ENCODE measurements at places on chromosomes 6 and 20. TPM values are rescaled to one million over a fixed set of nuclear protein-coding genes. Genes with fewer than 3 reads are reported as not detected.

DNA sequence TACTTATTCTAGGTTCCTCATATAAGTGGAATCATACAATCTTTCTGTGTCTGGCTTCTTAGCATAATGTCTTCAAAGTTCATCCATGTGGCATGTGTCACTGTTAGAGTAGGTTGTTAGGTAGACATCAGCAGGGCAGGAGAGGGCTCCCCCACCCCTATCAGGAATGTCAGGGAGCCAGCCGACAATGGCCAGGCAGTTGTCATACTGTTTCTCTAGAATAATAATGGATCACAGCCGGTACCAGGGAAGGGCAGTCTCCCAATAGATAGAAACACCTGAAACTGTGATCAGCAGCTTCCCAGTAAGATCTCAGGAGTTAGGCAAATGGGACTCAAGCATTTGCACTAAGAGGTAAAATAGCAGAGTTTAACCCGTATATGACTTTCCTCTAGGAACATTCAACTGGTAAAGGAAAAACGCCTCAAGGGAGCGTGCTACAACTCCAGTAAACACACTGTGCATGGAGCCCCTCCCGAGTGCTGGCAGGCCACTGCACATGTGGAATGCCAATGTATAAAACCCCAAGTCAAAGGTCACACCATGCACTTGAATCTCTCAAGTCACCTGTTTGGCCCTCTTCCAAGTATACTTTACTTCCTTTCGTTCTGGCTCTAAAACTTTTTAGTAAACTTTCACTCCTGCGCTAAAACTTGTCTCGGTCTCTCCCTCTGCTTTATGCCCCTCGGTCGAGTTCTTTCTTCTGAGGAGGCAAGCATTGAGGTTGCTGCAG lies 29.8 kb upstream of the SIRT5 start:
- H3K27me3 ChIP-seq: no peaks in the 10 kb centered on the region
- DNase-seq: no peak
- H3K4me1 ChIP-seq: no peaks in the 10 kb centered on the region
- no peak overlapping the region for H3K27ac ChIP-seq
- no peaks in the 10 kb centered on the region for H3K36me3 ChIP-seq
- no peak overlapping the region for H3K4me3 ChIP-seq

DNA sequence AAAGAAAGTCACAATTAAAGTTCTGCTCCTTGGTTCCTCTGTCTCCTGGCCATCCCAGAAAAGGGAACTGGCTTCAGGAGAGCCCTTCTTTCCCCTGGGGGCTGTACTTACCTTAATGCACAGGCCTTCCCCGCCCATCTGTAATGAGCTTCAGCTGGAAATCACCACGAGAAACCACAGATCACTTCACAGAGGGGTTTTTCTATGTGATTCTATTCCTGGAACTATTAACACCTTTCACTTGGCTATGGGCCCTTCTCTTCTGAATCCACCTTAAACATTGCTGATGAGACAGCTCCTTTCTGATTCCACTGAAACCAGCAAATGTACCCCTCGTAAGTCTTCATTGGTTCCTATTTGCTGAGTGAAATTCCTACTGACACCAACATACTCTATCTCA lies 80.7 kb downstream of the FOXF2 start:
- H3K27me3 ChIP-seq: no peaks in the 10 kb centered on the region
- H3K4me3 ChIP-seq: no peak overlapping the region
- no peak for DNase-seq

DNA sequence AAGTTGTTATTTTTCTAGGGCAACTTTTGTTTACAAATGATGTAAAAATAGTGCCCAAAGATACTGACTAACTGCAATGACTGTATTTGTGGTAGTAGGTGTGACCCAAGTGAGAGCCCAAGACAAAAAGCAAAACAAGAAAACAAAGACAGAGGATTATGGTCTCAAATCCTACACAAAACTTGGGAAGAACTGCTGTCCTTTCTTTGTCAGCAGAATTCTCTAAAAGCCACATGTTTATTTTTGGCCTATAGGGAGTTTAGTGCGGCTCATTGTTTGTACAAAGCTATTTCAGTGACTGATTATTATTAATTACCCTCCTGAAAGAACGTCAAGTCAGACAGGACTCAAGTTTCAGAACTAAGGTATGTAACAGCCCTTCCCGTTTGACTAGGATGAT lies 509.2 kb upstream of the SLC35B3 start:
- no peaks in the 10 kb centered on the region for H3K27me3 ChIP-seq
- no peak overlapping the region for H3K27ac ChIP-seq
- H3K36me3 ChIP-seq: no peaks in the 10 kb centered on the region

- DNase-seq: no peak
- H3K27ac ChIP-seq: no peak overlapping the region
- H3K4me1 ChIP-seq: no peaks in the 10 kb centered on the region
- H3K4me3 ChIP-seq: no peak overlapping the region
Observed at GRCh38 chr6:128598571-128598970, 78.2 kb upstream of the PTPRK start.

DNA sequence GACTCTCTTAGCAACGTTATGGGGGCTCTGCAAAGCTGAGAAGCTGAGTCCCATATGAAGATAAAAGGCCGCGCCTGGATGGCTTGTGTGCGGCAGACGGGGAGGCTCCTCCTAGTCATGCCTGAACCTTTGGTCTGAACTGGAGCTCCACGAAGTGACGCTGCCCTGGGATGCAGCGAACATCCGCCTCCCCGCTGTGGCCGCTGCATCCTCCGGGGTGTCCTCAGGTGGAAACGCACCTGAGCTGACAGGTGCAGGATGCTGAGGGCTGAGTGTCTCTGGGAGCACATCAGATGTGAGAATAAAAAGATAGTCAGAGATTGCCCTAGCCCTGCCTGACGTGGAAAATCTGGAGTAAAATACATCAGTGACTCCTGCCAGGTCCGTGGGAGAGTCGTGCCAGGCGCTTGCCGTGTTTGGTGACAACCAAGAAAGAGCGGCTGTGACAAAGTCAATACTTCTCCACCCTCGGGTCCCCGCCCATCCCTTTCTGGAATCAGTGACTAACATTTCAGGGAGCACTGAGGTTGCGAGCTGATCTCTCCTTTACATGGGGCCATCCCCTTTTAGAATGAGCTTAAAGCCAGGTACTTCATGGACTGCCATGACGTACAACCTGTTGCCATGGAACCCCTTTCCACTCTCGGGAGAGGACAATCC lies 162.8 kb upstream of the AFDN start:
- H3K4me3 ChIP-seq: no peak overlapping the region
- DNase-seq: no peak
- H3K4me1 ChIP-seq: peaks cover 6% of the 10 kb centered on the region

DNA sequence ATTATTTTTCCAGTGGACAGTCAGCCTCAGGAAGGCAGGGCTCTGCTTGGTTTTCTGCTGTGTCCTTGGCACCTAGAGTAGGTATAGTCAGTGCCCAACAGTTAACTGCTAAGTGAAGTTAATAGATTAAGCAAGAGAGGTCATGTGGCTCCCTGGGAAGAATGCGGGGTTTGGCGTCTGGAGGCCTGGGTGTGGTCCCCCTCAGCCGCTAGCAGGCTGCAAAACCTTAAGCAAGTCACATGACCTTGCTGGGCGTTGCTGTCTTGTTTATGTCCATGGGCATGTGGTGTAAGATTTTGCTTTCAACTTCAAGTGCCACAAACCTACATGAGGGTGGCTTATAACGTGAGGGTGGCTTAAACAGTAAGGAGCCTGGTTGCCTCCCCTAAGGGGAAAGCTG lies 75.5 kb upstream of the SCP2D1 start:
- H3K4me1 ChIP-seq: no peaks in the 10 kb centered on the region
- no peaks in the 10 kb centered on the region for H3K27me3 ChIP-seq
- no peaks in the 10 kb centered on the region for H3K36me3 ChIP-seq

DNA sequence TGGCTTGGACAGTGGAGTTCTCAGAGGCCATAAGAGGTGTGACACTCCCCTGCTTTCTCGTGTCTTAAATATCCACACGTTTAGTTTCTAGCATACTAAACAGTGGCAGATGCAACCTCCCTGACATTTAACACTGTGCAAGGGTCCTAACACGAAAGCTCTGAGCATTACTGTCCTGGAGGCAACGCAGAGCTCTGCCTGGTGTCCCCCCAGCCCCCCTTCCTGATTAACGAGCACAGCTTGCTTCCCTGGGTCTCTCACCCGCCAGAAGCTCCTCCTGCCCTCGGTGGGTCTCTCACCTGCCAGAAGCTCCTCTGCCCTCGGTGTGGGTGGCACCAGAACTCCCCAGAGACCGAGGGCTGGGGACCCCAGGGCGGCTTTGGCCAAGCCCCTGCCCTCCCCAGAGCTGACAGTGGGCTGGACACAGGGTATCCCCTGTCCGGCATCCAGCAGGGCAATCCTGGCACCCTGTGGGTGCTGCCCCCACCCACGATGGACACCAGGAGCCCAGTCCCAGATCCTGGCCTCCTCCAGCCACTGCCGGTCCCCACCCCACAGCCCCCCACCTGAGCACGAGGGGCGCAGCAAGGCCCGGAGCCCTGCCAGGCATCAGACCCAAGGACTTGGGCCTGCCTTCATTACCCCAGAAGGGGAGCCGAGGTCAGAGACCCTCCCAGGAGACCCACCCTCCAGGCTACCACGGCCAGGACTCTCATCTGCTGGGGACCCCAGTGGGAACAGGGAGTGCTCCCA lies 12.4 kb upstream of the KCNQ2 start:
- no peak overlapping the region for H3K27ac ChIP-seq
- no peaks in the 10 kb centered on the region for H3K36me3 ChIP-seq
- no peak for DNase-seq
- H3K4me1 ChIP-seq: no peaks in the 10 kb centered on the region
- peaks cover 2% of the 10 kb centered on the region for H3K27me3 ChIP-seq
- H3K4me3 ChIP-seq: no peak overlapping the region

FAM162B gene
- total RNA-seq: 4.3 TPM

DNA sequence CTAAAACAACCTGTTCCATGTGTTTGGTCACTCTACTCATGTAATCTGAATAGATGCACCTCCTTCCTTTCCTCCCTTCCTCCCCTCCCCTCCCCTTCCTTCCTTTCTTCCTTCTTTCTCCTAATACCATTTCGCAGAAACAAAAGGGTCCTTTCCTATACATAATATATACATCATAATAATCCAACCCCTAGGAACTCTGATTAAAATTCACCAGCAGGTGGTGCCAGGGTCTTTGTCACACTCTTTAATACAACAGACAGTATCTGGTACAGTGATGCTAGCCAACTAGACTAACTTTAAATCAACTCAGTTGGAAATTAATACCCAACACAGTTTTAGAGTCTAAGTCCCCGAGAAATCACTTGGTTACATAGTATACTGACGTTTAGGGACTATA lies 181.2 kb upstream of the SHLD1 start:
- no peak overlapping the region for H3K4me3 ChIP-seq
- no peaks in the 10 kb centered on the region for H3K27me3 ChIP-seq
- H3K36me3 ChIP-seq: peaks cover 15% of the 10 kb centered on the region

- H3K4me1 ChIP-seq: peaks cover 18% of the 10 kb centered on the region
- no peaks in the 10 kb centered on the region for H3K27me3 ChIP-seq
- H3K27ac ChIP-seq: peak overlapping the region; percentile 75
- DNase-seq: no peak
- peak overlapping the region; percentile 87 for H3K4me3 ChIP-seq
Observed at GRCh38 chr20:35772563-35773058, 796 bp downstream of the PHF20 start.

DNA sequence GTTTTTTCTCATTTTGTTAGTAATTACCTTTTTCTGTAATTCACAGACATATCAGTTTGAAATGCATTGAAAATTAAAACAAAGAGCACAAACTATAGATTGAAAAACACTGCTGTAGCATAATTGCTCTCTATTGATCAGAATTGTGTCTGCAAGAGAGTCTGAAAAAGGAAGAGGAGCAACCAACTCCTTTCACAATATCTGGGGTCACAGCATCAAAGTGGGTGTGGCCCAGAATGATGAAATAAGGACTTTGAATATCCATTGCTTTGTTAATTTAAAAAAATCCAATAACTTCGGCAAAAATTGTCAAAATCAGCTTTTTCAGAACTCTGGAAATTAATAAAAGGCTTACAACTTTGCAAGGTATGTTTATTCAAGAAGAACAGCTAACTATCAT lies 99.2 kb downstream of the MYLK4 start:
- H3K4me1 ChIP-seq: no peaks in the 10 kb centered on the region
- DNase-seq: no peak
- H3K27me3 ChIP-seq: no peaks in the 10 kb centered on the region
- H3K36me3 ChIP-seq: no peaks in the 10 kb centered on the region

LINC00237 gene
- total RNA-seq: not detected

GATA5 gene
- total RNA-seq: 1.0 TPM

DNA sequence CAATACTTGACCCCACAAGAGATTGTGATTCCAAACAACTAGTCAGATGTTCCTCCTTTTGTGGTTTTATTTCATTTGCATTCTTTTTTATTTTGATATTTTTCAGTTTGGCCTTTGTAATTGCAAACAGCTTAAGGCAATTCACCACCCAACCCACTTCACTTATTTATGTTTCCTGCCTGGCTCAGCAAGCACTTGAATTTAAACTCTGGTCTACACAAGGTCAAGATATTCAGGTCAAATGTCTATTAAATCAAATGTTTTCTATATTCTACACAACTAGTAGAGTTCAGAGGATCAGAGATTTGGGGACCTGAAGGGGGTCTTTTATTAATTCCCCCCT lies 100.1 kb downstream of the SGK1 start:
- no peak overlapping the region for H3K27ac ChIP-seq
- H3K4me1 ChIP-seq: no peaks in the 10 kb centered on the region
- no peak for DNase-seq
- H3K27me3 ChIP-seq: no peaks in the 10 kb centered on the region
- H3K4me3 ChIP-seq: no peak overlapping the region
- no peaks in the 10 kb centered on the region for H3K36me3 ChIP-seq

- H3K4me1 ChIP-seq: no peaks in the 10 kb centered on the region
- H3K27ac ChIP-seq: no peak overlapping the region
- no peaks in the 10 kb centered on the region for H3K27me3 ChIP-seq
- no peaks in the 10 kb centered on the region for H3K36me3 ChIP-seq
- DNase-seq: no peak
- H3K4me3 ChIP-seq: no peak overlapping the region
Observed at GRCh38 chr20:528923-529604, 14.5 kb downstream of the CSNK2A1 start.

DNA sequence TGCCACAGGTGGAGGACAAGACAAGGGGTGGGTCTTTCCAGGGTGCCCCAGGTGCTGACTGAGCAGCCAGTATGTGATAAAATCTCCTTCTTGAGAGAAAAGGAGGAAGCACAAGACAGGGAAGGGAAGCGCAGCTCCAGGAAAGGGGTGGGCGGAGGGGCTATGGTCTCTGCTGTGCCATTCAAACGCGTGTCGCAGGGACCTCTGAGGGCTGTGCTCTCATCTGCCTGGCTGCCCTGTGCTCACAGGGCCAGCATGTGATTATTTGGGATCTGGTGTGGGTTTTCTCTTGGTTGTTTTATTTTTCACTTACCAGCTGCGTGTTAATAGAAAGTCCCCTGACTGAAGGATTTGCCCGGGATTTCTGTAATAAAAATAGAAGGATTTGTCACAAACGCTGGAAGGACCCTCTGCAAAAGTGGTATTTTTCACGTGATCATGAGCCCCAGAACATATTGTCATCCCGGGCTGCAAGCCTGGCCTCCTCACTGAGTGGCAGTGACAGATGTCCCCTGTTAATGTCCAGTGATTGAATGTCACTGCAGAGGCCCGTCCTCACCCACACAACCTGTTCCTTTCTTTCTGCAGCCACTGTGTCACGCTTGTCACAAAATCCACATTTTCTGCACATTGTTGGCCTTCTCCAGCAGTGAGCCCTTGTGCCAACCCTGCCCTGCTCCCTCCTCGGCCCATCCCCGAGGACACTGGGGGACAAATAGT lies 35.0 kb upstream of the VSX1 start:
- no peaks in the 10 kb centered on the region for H3K27me3 ChIP-seq
- no peak overlapping the region for H3K27ac ChIP-seq
- no peak overlapping the region for H3K4me3 ChIP-seq

IPCEF1 gene
- total RNA-seq: 25.9 TPM

GRCh38 chr6:85568411-85568810 lies 25.2 kb downstream of the SNX14 start:
- no peaks in the 10 kb centered on the region for H3K27me3 ChIP-seq
- H3K36me3 ChIP-seq: no peaks in the 10 kb centered on the region
- H3K4me1 ChIP-seq: no peaks in the 10 kb centered on the region
- DNase-seq: no peak
- no peak overlapping the region for H3K4me3 ChIP-seq

RAMACL gene
- 1.9 TPM for total RNA-seq
